Small intestine (tissue), 16 donors: ENCODE measurements at places on chromosomes 5 and 9.
A peak's percentile ranks its signal among the peaks of the same experiment; 100 is the strongest.

DNA sequence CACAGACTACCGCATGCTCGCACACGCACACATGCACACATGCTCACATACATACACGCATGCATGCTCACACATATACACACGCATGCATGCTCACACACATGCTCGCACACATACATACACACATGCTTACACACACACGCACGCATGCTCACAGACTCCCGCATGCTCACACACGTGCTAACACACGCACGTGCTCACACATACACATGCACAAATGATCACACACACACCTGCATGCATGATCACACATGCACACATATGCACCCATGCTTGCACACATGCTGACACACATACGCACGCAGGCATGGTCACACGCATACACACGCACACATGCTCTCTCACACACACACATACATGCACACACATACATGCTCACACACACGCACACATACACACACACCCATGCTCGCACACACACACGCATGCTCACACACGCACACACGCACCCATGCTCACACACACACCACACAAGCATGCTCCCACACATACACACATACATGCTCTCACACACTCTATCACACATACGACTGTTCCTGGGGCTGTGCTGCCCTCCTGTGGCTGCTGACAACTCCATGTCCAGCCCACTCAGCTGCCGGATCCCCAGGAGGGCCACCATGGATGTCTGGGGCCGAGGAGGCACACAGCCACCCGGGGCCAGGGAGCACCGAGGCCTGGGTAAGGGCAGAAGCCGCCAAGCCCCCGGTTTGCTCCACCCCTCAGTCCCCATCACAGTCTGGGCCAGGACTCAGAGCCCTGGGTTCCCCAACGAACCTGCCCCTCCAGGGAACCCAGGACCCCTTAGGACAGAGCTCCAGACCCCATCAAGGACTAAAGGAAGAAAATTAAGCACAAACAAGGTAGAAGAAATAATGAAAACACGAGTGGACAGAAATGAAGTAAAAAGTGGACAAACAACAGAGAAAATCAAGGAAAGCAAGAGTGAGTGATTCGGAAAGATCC lies 31.4 kb upstream of the EGFL7 start:
- DNase-seq, result peak; percentile 86

- DNase-seq, result peak; percentile 86
Observed at GRCh38 chr5:142866563-142867275, 96.5 kb downstream of the ARHGAP26 start.

GRCh38 chr9:136657974-136658848 lies 4.5 kb upstream of the EGFL7 start:
- peak; percentile 58 for DNase-seq

DNA sequence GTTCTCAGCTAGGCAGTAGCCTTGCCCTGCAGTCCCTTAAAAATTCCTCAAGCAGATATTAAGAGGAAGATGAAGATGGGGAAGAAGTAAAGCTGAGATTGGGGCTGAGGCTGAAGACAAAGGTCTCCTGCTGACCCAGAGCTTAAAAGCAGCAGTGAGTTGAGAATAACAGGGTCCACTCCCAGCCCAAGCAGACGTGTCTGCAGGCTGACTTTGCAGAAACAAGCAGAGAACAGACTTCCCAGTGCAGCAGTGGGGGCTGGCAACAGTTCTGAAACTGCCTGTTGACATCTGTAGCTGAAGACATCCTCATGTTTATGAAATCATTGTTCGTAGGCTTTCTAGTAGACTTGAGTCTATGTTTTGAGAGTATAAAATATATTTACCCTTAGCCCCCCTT lies 1.1 kb downstream of the CTXN3 start:
- DNase-seq, result no peak

DNA sequence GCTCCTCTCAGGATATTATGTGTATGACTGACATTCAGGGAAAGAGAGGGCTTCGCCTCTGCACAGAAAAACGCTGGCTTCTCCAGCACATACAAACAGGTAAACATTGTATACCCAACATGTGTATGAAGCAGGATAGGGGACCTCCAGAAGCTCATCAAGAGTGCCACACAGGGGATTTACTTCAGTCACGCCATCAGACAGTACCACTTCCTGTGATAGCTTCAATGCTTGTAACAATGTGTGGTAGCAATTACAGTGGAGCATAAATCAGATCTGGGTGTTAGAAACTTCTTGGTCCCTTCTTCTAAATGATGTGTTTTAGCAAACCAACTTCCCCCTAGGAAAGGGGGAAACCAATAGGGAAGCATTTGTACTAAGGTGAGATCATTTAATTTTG lies 160.8 kb downstream of the TSSK1B start:
- no peak for DNase-seq

GRCh38 chr5:154818471-154819116 lies 31.8 kb downstream of the FAXDC2 start:
- no peak for DNase-seq

DNA sequence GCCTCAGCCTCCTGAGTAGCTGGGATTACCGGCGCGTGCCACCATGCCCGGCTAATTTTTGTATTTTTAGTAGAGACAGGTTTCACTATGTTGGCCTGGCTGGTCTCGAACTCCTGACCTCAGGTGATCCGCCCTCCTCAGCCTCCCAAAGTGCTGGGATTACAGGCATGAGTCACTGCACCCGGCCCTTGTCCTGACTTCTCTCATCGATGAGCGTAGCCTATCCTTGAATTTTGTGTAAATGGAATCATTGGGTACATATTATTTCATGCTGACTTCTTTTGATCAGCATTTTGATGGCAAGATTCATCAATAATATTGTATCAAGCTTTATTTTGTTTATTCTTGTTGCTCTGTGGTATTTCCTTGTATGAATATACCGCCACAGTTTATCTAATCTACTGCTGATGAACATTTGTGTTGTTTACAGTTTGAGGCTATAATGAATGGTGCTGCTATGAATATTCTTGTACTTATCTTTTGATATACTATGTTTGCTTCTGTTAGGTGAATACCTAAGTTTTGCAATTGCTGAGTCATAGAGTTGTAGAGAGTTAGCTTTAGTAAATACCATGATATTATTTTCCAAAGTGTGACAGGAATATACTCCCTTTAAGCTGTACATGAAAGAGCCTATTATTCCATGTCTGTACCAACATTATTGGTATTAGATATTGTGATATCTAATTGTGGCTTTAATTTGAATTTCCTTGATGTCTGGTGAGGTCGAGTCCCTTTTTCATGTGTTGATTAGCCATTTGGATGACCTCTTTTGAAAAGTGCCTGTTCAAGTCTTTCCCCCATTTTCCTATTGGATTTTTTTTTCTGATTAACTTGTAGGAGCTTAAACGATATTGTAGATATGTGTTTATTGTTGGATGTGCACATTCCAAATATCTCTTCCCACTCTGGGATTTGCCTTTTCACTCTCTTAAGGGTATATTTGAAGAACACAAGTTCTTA lies 107.5 kb downstream of the RGS3 start:
- no peak for DNase-seq

DNA sequence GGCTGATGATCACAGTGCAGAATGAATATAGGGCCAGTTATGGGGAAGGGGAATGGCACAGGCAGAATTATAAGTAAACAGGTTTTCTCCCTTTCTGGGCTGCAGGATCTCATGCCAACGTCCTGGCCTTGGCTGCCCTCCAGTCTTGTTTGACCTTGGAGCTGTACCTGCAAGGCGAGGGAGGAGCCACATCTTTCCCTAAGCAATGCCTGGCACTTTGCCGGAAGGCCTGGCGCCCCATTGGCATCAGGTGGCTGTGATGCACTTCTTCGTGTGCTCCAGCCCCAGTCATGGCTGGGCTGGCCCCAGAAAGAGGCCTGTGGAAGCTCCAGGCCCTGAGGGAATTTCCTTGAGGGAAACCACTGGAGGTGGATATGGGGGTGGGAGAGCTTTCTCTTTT lies 16.7 kb upstream of the IQGAP2 start:
- no peak for DNase-seq

GRCh38 chr9:118891213-118891612 lies 478.0 kb downstream of the BRINP1 start:
- no peak for DNase-seq
